Mammary epithelial cell (primary cell): ENCODE measurements at places on chromosomes 7 and 10. TPM values are rescaled to one million over a fixed set of nuclear protein-coding genes. Genes with fewer than 3 reads are reported as not detected.
A peak's percentile ranks its signal among the peaks of the same experiment; 100 is the strongest.

DNA sequence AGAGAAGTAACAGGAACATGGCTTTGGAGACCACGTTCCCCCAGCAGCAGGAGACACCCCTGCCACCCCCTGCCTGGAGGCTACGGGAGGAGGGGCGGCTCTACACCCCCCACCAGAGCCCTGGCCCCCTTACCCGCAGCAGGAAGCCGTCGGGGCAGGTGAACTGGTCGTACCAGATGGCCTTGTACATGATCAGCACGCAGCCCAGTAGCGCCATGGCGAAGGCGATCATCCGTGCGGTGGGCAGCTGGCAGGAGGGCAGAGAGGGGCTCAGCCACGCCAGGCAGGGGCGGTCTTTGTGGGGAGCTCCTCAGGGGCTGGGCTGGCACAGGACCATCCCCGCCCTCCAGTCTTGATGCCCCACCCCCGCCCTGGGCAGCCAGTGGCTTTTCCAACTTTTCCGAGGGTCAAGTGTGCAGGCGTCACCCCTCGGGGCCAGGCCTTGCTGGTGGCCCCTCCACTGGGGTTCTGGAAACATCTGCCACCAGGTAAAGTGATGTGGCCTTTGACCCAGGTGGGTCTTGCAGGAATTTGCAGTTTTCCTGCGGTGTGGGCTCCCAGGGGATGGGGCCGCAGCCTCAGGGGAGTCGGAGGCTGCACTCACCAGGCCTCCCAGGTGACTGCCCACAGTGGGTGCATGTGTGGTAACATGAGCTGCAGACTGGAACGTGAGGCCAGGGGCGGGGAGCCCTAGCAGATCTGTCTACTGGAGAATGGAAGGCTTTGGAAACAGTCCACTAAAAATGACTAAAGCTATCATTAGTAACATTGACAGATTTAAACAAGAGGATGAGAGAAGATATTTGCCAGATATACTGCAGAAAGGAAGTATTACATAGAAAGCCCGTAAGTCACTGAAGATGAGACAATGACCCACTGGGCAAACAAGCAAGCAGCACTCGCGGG is 9.7 kb downstream of the CALY start:
- DNase-seq = no peak

GRCh38 chr10:95795602-95796001 is 39.6 kb downstream of the ENTPD1 start:
- no peak for DNase-seq

GRCh38 chr7:123241809-123242208 is 42.0 kb upstream of the SLC13A1 start:
- no peak for DNase-seq

- DNase-seq = no peak
Observed at GRCh38 chr7:101787864-101788263, 29.6 kb upstream of the CUX1 start.

GRCh38 chr7:87220026-87220733 is 648 bp upstream of the TMEM243 start:
- DNase-seq = peak; percentile 83

DNA sequence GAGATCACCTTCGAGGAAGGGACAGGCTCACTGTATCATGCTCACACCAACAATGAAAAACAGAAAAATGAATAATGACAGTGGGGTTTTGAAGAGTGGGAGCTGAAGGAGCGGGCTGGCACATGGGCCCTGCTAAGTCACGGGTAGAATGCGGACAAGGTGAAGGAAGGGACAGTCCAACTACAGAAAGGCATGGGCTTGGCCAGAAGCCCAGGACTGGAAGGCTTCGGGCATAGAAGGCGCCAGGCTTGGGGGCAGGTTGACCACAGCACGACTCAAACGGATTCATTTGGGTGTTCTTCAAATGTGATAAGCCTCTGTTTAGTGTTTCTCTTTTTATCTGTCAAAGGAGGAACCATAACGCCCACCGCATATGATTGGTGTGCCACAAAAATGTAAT is 509.5 kb downstream of the CCSER2 start:
- DNase-seq = no peak

GRCh38 chr7:43211693-43212092 is 99.2 kb downstream of the HECW1 start:
- no peak for DNase-seq

- DNase-seq = no peak
Observed at GRCh38 chr10:119653916-119654315, 2.7 kb downstream of the BAG3 start.

- DNase-seq = no peak
Observed at GRCh38 chr10:100232101-100232500, 2.7 kb upstream of the CHUK start.

DNA sequence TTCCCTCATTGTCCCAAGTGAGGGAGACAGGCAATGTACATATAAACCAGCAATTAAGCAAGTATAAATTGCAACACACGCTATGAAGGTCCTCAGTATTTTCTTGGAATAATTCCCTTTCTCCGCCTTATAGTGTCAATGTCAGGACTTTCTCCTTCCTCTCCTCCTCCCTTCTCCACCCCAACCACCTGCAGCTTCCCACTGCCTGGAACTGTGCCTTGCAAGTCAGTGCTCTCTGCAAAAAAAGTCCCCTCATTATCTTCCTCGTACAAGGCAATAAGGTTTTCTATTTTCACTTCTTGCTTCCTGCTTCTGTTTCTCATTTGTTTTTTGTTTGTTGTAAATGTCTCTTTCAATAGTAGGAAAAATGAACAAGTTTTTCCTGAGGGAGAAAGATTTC is 111.7 kb downstream of the GPR26 start:
- DNase-seq = no peak

DNA sequence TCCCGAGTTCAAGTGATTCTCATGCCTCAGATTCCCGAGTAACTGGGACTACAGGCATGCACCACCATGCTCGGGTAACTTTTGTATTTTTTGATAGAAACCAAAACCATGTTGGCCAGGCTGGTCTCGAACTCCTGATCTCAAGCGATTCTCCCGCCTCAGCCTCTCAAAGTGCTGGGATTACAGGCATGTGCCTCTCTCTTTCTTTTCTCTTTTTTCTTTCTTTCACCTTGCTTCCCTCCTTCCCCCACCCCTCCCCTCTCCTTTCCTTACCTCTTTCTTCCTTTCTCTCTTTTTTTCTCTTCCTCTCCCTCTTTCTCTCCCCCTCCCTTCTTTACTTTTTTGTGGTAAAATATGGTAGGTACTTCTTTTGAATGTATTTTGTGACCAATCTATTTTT is 62.2 kb downstream of the ANKRD61 start:
- DNase-seq = no peak

GRCh38 chr7:105016068-105016708 is 2.2 kb downstream of the KMT2E start:
- DNase-seq = no peak

DNA sequence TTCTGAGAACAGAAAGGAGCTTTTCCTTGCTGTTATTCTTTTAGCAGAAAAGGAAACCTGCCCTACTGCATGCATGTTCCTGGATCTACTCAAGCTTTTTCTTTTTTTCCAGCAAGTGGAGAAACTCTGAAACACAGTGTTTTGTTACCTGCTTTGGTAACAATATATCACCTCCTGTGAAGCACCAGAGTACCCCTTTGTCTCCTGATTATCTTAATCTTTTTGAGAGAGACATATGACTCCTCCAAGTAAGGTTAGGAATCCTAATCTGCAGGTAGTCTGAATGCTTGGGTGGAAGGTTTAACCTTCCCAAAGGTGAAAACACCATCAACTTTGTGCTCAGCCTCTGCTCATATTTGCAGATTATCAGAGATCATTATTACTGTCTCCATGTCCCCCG is 93.1 kb downstream of the MAPK8 start:
- DNase-seq = no peak

- DNase-seq = no peak
Observed at GRCh38 chr7:149304006-149304405, 42.0 kb downstream of the ZNF783 start.

DNA sequence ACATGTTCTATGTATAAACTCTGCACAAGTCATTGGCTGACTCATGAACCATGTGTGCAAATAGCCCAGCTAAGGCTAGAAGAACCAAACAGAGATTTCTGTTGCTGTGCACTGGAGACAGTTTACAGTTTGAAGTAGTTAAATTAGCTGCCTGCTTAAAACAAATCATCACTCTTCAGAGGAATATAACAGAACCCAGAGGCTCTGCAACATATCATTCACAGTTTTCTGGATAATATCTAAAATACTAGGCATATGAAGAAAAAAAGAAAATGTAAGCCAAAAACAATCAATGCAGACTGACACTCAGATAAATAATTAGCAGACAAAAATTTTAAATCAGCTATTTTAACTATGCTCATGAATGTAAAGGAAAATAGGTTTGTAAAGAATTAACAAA is 23.6 kb upstream of the FAM204A start:
- no peak for DNase-seq

- no peak for DNase-seq
Observed at GRCh38 chr7:40463446-40463845, 328.6 kb downstream of the SUGCT start.

- DNase-seq = no peak
Observed at GRCh38 chr7:85620936-85621685, 434.3 kb upstream of the SEMA3D start.

DNA sequence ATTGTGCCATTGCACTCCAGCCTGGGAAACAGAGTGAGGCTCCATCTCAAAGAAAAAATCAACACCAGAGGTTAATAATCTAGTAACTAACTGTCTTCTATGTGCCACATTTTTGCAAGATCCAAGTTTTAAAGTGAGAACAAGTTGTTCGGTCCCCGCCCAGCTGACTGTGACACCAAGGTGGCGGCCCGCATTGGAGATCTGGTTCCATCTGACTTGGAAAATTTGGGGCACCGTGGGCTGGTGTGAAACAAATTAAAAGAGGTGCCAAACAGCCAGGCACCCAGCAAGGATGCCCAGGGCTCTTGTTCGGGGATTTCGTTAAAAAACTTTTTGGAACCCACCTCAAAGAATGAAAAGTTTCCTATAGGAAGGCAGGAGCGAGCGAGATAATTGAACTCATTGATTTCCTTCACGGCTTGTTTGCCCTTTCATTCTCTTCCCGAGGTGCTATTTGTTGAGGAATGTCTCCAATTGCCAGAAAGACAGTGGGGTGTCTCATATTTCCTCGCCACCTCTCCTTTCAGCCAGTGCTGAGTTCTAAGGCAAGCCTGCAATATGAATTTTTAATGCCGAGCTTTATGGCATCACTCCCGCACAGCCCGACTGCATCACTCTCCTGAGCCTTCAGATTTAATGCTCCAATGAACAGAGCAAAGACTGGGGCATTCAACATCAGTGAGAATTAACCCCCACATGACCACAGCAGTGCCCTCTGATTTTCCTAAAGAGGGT is 156.9 kb upstream of the SH2B2 start:
- DNase-seq = no peak

The KCNH2 gene
- total RNA-seq = 1.5 TPM

The SPDYE11 gene
- not detected in 2 replicates for total RNA-seq

The OR13A1 gene
- total RNA-seq = not detected
